ENCODE measurements at places on chromosomes 2 and 18. TPM values are rescaled to one million over a fixed set of nuclear protein-coding genes. Genes with fewer than 3 reads are reported as not detected.

RFTN2 gene
- total RNA-seq: 1.9 TPM

- no peak for DNase-seq
These were observed 740 bp downstream of the CHMP3 start for GRCh38 chr2:86562485-86562921.

- DNase-seq: no peak
These were observed 612.4 kb downstream of the NYAP2 start for GRCh38 chr2:226011716-226012450.

DNA sequence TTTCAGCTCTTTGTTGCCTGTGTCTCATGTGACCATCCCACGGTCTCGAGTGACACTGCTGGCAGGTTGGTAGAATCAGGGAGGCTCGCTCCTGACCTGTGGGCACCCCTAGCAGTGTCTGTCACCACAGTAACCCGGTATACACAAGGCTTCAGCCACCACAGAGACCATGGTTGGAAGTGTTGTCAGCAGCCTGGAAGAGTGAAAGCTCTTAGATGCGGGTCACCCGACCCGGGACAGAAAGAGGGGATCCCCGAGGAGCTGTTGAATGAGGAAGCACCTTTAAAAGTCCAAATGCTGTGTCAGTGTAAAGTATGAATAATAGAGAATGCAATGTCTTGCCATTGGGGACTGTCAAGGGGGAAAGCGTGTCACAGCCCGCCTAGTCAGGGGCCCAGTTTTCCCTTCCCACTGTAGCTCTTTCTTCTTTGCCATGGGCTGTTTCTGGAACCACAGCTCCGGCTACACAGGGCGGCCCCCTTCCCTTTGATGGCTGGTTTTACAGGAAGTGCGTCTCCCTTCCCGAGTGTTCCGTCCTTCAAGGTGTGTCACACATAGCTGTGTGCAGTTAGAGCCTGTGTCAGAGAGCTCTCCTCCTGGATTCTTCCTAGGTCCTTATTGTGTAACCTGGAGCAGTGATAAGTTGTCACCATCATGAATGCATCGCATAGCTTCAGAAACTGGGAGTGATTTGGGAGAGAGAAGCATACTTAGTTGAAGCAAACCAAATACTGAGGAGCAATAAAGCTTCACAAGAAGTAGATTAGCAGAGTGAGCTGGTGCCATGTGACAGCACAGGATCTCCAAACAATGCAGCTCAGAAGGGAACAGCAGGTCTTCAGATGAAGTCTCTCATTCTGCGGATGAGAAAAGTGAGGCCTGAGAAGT lies 81.4 kb downstream of the MTCL1 start:
- no peak for DNase-seq

KIF5C gene
- total RNA-seq: 0.99 TPM

DNA sequence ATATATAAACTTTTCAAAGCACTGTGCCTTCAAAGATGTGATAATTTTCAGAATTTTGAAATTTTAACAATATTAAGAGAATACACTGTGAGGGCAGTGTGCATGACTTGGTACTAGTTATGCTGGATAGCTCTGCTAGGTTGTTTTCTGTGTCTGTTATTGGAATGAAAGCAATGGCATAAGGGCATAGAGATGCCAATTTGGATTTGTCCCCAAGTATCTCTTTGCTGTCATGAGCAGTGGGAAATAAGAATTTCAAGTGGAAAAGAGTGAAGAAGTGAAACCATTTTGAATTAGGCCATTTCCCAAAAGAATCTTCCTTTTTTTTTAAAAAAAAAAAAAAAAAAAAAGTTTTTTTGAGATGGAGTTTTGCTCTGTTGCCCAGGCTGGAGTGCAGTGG lies 76.8 kb downstream of the SLC39A10 start:
- DNase-seq: no peak

FLACC1 gene
- total RNA-seq: 0.69 TPM

DNA sequence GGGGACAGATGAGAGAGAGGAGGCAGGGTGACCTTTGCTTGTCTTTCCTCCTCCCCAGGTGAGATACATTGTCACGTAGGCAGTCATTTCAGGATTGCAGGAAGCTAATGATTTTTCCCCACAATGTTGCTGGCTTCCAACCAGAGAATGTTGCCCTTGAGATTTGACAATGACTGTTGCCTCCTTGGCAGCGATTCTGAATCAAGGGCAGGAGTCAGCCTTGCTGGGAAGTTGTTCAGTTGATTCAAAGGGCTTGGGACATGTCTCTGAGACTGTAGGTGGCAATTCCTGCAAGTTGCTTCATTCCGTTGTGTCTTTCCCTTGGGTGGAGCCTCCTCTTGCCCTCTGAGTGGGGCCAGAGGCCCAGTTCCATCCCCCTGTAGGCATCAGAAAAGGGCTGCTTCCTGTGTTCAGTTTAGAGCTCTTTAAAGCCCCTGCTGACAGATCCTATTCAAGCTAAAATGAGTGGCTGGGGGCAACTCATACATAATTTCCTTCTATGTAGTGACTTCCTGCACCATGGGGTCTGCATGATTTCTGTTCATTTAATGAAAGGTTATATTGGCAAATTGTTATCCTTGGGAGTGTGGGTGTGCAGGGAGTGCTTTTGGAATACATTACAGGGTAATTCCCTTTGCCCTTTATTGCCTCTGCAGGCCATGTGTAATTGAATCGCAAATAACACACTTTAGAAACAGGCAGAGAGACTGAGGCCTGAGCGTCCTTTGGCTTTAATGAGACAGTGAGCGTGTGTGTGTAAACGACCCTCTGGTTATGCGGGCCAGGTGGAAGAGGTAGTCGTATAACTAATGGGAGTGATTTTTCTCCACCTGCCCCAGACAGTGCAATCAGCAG lies 52.4 kb downstream of the GPR39 start:
- DNase-seq: no peak

DNA sequence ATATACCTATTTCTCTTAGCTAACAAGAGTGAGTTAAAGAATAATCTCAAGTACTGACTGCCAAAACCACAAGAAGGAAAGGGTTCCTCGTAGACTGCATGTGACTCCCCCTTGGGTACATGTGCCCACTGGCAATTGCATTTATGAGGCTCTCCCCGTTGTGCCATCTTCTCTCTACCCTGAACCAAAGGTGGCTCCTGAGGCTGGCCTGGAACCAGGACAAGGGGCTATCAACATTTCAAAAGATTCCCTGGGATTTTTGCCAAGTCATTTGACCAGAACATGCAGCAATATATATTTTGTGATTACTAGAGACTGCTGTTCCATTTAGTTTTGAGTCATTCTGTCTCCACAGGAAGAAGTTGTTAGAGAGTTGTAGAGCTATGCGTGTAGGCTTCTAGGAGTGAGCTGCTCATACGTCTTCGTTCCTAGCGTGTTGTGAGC lies 45.8 kb downstream of the LAMA3 start:
- DNase-seq: no peak

GRCh38 chr18:66587430-66587829 lies 16.5 kb downstream of the CDH19 start:
- DNase-seq: no peak

DNA sequence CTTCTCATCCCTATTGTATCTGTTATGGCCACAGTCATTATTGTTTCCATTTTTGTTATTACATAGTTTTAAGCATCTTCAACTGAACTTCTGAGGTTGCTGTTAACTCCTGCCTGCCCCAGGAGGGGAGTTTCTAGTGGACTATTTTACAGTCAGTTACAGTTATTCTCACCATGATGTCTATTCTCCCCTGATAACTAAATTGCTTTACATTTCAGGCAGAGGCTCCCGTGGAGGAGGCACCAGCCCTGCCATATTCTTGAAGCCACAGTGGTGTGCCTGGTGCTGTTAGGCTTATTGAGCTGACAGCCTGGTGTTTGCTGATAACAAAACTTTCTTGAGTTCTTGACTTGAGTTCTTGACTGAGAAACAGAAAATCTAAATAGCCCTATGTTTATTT lies 256.4 kb downstream of the TFCP2L1 start:
- DNase-seq: peak; percentile 28

MYO7B gene
- 5.3 TPM for total RNA-seq

TBC1D8 gene
- total RNA-seq: 43.8 TPM

DNA sequence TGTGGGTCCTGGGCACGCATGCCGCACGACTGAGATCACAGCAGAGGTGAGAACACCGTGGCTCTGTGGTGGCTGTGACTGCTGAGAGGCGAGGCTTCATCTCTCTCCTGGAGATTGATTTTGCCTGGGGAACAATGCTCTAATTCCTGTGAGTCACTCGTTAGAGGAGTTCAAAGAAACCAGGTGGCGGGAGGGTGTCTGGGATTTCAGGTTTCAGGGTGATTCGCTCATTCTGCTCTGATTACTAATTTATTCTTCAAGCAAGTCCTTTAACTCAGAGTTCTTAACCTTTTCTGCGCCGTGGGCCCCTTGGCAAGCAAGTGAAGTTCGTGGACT lies 56.3 kb downstream of the GLI2 start:
- DNase-seq: no peak

DNA sequence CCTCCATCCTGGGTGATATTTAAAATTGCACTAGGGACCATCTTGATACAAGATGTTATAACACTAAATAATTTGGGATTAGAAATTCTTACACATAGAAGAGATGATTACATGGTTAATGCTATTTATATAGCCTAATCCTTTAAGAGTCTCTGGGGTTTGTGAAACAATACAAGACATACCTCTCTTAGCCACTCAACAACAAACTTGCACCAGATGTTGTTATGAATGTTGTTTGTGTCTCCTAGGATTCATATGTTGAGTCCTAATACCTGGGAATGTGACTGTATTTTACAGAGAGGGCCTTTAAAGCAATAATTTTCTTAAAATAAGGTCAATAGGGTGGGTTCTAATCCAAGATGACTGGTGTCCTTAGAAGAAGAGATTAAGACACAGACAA lies 678.3 kb downstream of the NYAP2 start:
- DNase-seq: no peak

DNA sequence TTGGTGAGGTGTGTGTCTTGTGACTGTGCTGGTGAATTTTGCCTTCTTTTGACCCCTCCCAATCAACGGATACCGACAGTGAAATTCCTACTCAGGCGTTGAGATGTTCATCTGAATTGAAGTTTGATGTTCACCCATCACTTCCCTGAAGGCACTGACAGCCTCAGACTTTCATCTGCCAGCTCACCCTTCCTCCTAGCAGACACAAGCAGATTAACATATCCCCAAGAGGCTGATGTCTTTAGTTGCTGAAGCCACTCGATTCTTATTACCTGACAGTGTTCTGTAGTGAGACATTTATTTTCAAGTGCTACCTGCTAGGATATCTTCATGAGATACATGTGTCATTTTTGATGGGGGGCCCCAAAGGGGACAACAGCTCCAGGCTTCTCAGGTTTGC lies 1330.1 kb upstream of the PIK3C3 start:
- DNase-seq: no peak

ZAP70 gene
- 1.1 TPM for total RNA-seq

ALPG gene
- not detected for total RNA-seq

GRCh38 chr2:910698-911097 lies 40.0 kb upstream of the SNTG2 start:
- DNase-seq: no peak

CXCR1 gene
- 0.15 TPM for total RNA-seq

GRCh38 chr2:179974761-179975160 lies 32.3 kb downstream of the CWC22 start:
- no peak for DNase-seq

DNA sequence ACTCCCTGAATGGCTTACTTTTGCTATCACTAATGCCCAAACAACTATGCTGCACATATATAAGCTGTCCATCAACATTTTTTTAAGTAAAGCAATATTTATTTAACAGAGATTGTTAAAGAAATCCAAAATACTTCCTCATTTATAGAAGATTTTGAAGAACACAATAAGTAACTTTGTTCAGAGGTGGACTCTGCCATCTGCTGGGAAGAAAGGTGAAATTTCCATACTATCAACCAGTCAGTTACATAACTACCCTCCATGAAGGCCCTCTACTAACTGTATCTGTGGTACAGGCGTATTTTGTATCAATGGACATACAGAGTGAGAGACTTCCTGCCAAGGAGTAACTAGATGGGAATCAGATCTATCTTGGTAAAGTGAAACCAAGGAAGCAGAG lies 106.0 kb downstream of the DTNB start:
- no peak for DNase-seq

DNA sequence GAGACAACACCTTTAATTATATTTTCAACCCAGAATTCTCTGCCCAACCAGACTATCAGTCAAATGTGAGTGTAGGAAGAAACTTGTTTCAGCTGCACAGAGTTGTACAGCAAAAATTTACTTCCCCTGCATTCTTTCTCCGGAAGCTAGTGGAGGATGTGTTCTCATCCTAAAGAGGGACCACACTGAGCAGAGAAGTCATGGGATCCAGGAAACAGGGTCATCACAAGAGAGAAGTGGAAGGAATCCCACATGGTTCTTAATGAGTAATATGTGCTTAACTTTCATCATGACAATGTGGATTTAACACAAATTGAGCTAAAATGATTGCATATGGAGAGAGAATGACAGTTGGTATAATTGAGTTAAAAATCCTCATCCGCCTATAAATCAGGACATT lies 78.2 kb downstream of the INPP4A start:
- no peak for DNase-seq

GRCh38 chr2:222025881-222026271 lies 272.9 kb downstream of the PAX3 start:
- DNase-seq: no peak

EGR4 gene
- total RNA-seq: not detected

DNA sequence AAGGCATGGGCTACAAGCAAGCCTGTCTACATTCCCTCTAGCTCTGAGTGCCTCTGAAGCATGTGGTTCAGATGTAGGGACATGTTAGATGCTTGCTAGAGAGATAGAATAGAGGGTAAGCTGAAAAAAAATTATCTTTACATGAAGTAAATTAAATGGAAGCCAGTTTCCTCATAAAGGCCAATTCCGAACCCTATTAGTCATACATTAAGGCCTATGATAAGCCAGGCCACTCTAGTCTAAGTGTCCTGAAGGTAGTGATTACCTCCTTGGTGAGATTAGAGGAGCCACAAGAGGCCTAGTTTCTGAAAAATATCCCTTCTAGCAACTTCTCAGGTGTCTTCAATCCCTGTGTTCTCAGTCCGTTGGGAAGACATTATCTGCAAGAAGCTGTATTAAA lies 72.4 kb upstream of the NPAS2 start:
- no peak for DNase-seq

GRCh38 chr18:63892566-63892965 lies 5.1 kb downstream of the SERPINB2 start:
- no peak for DNase-seq
